ENCODE measurements at places on chromosomes 5 and 9.

DNA sequence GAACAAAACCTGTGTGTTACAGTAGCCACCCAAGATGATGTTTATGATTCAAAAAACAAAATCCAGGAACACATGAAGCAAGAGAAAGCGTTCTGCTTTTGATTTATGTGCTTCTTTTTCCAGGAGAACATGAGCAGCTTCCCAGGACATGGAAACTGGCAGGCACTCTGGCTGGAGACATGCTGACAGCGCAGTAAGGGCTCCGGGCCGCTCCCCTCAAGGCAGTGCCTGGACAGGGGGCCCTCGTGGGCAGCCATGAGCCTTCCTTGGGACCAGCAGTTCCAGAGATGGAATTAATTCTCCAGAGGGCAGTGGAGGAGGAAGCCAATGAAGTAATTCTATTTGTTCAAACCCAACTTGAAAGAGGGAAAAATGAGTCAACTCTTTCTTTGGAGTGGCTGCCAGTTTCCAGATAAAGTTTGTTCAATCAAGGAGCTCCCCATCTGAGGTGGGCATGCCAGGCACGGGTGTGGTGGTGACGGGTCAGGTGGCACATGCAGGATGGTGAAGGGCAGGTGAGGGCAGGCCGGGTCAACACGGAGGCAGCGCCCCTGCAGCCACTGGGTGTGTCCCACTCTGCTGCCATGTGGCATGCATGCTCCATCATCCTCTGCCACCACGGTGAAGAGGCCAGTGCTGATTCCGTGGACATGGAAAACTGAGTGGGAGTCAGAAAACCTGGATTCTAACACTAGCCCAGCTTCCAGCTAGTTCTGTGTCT is 83.8 kb downstream of the OTULIN start:
- peak; percentile 11 for DNase-seq

DNA sequence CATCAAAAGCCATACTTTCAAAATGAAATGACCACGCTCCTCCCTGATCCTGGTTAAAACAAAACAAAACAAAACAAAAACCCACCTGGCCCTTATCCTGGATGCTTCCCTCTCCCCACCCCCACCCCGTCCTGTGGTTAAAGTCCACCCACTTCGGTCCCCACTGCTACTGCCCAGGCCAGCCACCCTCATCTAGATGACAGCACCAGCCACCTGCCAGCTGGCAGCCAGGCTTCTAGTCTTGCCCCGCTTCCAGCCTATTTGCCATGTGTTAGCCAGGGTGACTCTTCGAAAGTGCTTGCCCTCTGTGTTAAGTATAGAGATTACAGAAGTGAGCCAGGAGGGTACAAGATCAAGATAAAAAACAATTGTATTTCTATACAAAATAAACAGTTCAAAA is 27.5 kb upstream of the NCS1 start:
- no peak for DNase-seq

- DNase-seq = no peak
Measured at GRCh38 chr9:132984202-132985070, 5.9 kb downstream of the GFI1B start.

- no peak for DNase-seq
Measured at GRCh38 chr9:130593020-130593419, 13.6 kb downstream of the FUBP3 start.

DNA sequence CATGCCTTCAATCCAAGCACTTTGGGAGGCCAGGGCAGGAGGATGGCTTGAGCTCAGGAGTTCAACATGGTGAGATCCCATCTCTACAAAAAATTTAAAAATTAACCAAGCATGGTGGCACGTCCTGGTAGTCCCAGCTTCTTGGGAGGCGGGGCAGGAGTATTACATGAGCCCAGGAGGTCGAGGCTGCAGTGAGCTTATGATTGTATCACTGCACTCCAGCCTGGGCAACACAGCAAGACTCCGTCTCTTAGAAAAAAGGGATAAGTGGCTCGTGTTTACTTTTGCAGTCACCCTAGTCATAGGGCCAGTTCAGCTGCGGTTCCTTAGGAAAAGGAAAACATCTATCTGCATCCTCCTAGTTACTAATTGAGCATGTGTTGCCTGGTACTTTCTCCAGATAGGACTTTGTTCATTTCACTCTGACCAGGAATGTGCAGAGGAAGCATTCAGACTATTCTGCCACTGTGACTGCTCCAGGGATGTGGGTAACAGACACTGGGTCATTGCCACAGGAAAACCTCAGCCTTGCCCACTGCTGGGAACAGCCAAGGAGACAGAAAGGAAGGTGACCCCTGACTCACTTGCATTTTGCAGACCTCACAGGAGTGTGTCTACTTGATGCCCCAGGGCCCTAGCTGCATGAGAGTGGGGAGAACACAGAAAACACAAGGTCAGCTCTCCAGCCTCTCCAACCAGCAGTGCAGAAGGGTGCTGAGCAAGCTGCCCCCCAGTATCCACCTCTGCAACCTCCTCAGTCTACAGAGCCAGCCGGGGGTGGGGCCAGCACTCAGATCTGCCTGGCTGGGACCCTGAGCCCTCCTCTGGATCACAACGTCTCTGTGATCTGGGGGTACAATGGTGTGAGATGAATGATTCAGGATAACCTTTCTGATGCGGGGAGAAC is 33.9 kb upstream of the ALDH1B1 start:
- no peak for DNase-seq

Measured in fibroblast of mammary gland (primary cell).